ENCODE measurements at places on chromosomes 13 and 19.

DNA sequence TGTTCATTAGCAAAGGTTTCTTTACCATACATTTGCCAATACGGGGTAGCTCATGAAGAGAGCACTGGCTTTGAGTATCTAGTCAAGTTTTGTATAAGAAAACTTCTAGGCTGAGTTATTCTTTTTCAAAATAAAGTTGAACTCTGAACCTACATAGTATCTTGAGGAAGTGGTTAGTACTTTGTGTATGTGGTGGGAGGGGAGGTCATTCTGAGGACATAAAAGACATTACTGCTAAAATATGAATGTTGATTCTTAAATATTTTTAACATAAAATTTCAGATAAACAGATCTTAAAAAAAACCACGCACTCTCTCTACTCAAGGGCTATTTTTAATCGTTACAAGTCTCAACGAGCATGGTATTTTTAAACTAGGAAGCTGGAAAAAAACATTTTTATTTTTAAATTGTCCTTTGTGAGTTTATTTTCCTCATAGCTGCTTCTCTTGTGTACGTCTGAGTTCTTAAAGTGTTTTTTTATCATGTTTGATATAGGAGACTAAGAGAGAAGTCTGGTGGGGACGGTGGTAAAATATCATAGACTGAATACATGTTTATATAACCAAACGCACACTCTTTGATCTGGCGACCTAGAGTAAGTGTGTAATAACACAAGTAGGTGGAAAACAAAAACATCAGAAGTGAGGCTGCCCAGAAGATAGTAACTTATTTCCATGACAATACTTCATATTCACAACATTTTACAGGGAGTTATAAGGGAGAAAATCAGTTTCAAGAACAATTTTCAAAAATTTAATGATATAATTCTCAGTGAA, 118.0 kb upstream of the POSTN start:
- no peaks in the 10 kb centered on the region for H3K27me3 ChIP-seq
- H3K27ac ChIP-seq = no peak overlapping the region
- no peak for DNase-seq
- no peaks in the 10 kb centered on the region for H3K4me1 ChIP-seq

- peaks cover 5% of the 10 kb centered on the region for H3K36me3 ChIP-seq
- no peaks in the 10 kb centered on the region for H3K27me3 ChIP-seq
- H3K4me1 ChIP-seq = no peaks in the 10 kb centered on the region
- H3K27ac ChIP-seq = no peak overlapping the region
- no peak overlapping the region for H3K4me3 ChIP-seq
- no peak for DNase-seq
These were observed 41.8 kb downstream of the UGGT2 start for GRCh38 chr13:96011291-96011872.

DNA sequence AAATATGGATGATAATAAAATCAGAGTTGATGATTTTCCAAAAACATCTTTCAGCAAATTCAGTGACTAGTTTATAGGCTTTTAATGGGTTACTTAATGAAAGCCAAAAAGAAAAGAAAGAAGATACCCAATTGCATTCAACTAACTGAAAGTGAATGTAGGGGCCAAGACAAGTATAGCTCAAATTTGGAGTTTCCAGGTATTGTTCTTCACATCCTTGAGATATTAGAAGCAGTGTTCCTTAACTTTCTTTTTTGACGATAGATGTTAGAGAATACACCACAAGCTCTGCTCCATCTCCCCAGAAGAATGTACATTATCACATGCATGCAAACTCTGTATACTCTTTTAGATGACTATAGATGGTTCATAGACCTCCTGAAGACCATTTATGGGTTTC, 43.6 kb downstream of the PDS5B start:
- no peak for DNase-seq
- no peak overlapping the region for H3K27ac ChIP-seq
- no peak overlapping the region for H3K4me3 ChIP-seq
- H3K27me3 ChIP-seq = no peaks in the 10 kb centered on the region

DNA sequence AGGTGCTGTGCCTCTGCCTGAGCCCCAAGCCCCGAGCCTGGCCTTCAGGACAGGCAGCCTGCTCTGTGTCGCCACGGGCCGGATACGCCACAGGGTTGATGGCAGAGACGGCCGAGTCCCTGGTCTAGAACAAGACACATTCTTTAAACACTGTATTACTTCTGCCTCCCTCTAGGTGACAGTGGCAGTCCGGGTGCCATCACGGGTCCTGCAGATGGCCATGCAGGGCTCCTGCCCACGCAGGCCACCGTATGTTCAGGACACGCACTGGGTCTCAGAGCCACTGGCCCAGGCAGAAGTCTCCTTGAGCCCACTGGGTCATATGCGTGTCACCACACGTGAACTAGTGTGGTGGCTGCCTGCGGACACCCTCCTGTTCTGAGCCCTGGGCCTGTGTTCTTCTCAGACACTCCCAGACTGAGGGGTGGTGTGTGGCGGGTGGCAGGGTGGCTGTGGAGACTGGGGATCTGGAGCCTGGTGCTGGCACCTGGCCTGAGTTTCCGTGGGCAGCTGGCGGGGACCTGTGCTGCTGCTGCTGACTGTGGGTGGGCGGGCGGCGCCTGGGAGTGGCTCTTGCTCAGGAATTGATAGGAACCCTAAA, 4.4 kb downstream of the PLEKHJ1 start:
- no peaks in the 10 kb centered on the region for H3K27me3 ChIP-seq
- peaks cover 3% of the 10 kb centered on the region for H3K36me3 ChIP-seq
- DNase-seq = no peak
- H3K4me1 ChIP-seq = peaks cover 21% of the 10 kb centered on the region

DNA sequence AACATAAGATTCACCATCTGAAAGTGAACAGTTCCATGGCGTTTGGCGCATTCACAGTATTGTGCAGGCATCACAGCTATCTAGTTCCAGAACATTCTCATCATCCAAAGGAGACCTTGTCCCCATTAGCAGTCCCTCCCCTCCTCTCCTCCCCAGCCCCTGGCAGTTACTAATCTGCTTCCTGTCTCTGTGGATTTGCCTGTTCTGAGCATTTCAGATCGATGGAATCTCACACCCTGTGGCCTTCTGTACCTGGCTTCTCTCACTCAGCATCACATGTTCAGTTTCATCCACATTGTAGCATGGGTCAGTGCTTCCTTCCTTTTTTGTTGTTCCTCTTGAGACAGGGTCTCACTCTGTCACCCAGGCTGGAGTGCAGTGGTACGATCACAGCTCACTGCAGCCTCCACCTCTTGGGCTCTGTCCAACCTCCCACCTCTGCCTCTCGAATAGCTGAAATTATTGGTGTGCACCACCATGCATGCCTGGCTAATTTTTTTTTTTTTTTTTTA, 34.6 kb downstream of the CRTC1 start:
- DNase-seq = no peak
- H3K36me3 ChIP-seq = no peaks in the 10 kb centered on the region
- no peaks in the 10 kb centered on the region for H3K27me3 ChIP-seq
- H3K27ac ChIP-seq = no peak overlapping the region
- peaks cover 56% of the 10 kb centered on the region for H3K4me1 ChIP-seq

GRCh38 chr13:47372751-47373150, 475.9 kb upstream of the HTR2A start:
- H3K4me3 ChIP-seq = no peak overlapping the region
- no peak for DNase-seq
- H3K36me3 ChIP-seq = no peaks in the 10 kb centered on the region
- no peak overlapping the region for H3K27ac ChIP-seq

GRCh38 chr13:114235697-114236096, 1.0 kb downstream of the CDC16 start:
- DNase-seq = no peak
- H3K36me3 ChIP-seq = peaks cover 10% of the 10 kb centered on the region
- no peaks in the 10 kb centered on the region for H3K27me3 ChIP-seq

GRCh38 chr19:44634785-44635184, 8.9 kb upstream of the PVR start:
- no peaks in the 10 kb centered on the region for H3K4me1 ChIP-seq
- no peak overlapping the region for H3K27ac ChIP-seq
- no peak overlapping the region for H3K4me3 ChIP-seq
- peaks cover 15% of the 10 kb centered on the region for H3K27me3 ChIP-seq

DNA sequence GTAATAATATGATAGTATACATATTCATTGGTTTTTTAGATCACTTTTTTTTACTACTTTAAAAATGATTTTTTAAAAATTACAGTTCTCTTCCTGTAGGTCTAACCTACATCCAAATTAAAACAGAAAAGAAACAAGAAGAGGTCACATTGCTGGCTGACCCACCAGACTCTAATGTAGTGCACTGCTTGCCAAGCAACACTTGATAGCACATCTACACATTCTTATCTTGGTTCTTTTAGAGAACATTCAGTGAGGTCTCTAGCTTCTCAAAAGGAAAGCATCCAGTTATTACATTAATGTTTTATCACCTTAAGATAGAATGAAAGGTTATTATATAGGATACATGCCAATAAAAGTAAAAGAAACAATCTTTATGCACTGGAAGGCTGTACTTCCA, 35.6 kb downstream of the NDFIP2 start:
- H3K27ac ChIP-seq = no peak overlapping the region
- no peak for DNase-seq
- H3K36me3 ChIP-seq = no peaks in the 10 kb centered on the region
- H3K4me1 ChIP-seq = no peaks in the 10 kb centered on the region

DNA sequence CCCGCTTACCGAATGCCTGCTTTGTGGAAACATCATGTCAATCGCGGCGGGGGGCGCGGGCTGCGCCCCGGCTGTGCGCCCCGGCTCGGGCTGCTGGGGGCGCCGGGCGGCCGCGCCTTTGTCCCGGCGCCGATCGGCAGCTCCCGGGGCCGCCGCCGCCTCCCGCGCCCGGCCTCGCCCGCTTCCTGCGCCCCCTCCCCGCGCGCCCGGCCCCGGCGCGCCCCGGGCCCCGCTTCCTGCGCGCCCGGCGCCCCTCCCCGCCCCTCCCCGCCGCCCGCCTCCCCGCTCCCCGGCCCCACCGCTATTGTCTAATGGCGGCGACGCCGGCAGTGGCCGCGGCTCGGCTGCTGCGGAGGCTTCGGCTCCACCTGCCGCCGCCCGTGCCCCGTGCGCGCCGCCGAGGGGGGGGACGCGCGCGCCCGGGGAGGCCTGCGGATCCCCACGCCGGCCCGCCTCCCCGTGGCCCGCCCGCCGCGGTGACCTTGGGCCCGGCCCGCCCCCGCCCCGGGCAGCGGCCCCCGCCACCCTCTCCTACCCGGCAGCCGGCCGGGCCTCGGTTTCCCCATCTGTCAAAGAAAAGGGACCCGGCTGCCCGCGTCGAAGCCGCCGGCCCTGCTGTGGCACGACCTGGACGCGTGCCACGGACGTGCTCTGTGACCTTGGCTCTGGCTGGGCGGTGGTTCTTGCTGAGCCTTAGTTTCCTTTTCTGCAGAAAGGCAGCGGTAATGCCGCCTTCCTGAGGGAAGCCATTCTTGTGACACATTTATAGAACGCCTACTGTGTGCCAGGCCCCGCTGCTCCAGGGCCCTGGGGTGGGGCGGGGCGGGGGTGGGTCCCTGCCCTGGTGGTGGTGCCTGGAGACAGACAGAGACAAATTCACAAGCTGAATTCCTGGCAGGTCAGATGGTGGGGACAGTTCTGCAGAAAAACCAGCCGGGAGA, at the start of gene TLE5:
Gene TLE5, minus strand, starts transcription at position 331 of the 941 bp plus-strand sequence. Its CDS starts 295 bp downstream, at position 36.
- H3K27ac ChIP-seq = peak within 1 kb of the TSS; percentile 97
- peak within 1 kb of the TSS; percentile 90 for H3K4me3 ChIP-seq
- H3K27me3 ChIP-seq = no peaks in the 10 kb centered on the region
- DNase-seq = peak; percentile 64

- H3K27me3 ChIP-seq = no peaks in the 10 kb centered on the region
- no peak for DNase-seq
- peaks cover 28% of the 10 kb centered on the region for H3K4me1 ChIP-seq
- no peak overlapping the region for H3K4me3 ChIP-seq
- H3K27ac ChIP-seq = no peak overlapping the region
These were observed 119.1 kb downstream of the PCCA start for GRCh38 chr13:100208002-100208401.

- H3K27me3 ChIP-seq = peaks cover 11% of the 10 kb centered on the region
- H3K4me1 ChIP-seq = peaks cover 11% of the 10 kb centered on the region
- H3K27ac ChIP-seq = no peak overlapping the region
- H3K36me3 ChIP-seq = no peaks in the 10 kb centered on the region
- no peak for DNase-seq
These were observed 11.1 kb upstream of the ATP12A start for GRCh38 chr13:24668955-24669582.
